Activated CD8-positive, alpha-beta memory T cell treated with anti-CD3 and anti-CD28 coated beads for 48 hours (primary cell): ENCODE measurements at places on chromosomes 4 and X.

DNA sequence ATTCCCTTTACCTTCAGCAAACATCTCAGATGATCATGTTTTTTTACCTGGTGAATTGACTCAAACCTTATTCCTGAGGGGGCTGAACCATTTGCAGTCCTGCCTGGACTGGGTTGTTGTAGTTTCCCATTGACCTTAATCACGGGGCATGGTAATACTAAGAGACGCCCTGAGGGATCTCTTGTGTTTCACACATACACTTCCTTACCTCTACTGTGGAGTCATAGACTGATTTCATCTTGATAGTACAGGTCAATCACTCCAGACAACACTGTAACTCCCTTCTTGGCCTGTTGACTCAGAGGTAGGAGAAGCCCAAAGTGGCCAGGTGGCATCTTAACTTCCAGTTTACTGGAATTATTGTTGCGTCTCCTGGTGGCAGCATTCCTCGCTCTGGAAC, 1064.0 kb upstream of the PCDH10 start:
- DNase-seq, result no peak

DNA sequence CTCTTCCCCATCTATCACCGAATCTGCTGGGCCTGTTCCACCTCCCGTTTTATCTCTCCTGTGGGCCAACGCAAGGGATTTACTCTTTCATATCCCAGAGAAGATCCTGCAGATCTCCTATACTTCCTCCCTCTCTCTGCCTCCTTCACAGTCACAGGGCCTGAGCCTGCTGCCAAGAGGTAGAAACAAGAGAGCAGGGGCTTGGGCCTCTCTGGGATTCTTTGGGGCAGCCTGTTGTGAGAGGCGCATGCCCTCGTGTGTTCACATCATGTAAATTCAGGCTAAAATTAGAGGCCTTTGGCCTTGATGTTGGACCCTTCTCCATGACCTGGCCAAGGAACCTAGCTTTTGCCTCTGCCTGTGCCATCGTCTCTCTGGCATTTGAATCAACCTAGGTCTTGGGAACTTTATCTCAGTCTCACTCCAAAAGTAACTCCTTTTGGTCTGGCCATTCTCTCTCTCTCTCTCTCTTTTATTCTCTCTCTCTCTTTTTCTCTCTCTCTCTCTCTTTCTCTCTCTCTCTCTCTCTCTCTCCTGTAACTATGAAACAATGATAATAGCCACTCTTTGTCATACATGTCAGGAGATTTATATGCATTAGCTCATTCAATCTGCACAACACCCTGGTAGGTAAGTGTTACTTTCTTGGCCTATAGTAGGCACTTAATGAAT, 20.0 kb upstream of the EFNB1 start:
- no peak for DNase-seq

DNA sequence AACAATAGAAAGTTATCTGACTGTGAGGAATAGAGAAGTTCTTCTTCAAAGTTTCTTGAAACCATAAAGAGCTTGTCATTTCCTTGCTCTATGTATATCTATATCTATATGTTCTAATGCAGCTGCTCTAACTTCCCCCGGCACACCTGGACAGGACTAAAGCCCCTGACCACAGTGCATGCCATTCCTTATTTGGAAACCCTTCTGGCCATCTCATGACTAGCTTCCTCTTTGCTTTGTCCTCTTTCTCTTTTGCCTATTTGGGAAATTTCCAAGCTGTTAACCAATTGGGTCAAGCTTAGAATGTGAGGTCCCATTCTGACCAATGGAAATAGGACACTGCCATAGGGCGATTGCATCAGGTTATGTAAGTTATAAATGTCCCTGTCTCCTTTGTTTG, 1481.1 kb downstream of the STIM2 start:
- DNase-seq, result no peak

DNA sequence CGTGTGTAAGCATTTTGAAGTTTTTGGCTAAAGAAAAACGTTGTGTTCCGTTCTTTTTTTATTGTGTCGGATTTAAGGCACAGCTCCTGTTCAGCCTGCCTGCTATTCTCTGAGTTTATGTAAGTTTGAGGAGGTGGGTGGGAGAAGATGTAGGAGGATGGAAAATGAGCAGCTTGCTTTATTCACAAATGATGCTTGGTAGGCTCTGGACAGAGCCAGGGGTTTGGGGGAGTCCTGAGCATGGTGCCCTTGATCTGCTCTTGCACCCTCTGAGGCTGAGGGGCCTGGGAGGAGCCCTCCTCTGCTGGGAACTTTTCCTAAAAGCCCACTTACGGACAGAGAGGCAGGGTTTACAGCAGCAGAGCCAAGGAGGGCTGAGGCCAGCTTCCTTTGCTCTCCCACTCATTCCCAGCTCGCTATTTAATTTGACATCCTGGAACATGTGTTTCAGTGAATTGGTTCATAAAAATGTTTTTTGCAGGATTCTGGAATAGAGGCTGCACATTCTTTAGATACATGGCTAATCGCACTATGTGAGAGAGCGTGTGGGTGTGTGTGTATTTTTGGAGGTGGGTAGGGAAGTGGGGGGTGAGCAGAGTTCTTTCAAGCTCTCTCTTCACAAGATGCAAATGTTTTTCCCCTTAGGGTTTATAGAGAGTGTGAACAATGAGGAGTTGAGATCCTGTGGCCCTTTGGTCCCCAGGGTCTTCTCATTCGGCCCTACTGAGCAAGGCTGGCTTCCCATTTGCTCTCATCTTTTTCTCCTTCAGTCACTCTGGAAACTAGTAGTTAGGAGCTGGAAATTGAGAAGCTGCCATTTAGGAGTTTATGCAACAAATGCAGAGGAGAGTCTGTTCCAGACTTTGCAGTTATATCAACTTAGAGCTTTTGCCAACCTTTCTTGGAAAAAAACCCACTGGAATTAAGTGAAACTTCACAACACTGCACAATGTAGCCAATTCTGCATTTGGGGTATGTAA, 32.1 kb downstream of the TMEM131L start:
- DNase-seq, result no peak

DNA sequence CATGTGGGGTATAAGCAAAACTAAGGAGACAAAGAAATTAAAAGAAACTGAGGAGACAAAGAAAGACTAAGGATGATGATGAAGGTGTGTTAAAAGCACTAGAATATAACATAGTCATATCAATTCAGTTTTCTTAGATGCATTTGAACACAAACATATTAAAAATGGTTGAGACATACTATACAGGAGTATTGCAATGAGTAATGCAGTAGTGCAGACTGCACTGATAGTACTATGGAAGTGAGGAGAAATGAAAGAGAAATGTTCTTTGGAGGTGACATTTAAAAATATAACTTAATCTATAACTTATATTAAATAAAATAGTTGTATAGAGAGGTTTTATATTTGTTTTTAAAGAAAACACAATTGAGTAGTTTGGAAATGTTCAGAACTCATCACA, 279.2 kb downstream of the CAMK2D start:
- DNase-seq, result no peak

- no peak for DNase-seq
Observed at GRCh38 chr4:8191136-8191747, 7.8 kb upstream of the SH3TC1 start.
